ENCODE measurements at places on chromosomes 13 and 19.

DNA sequence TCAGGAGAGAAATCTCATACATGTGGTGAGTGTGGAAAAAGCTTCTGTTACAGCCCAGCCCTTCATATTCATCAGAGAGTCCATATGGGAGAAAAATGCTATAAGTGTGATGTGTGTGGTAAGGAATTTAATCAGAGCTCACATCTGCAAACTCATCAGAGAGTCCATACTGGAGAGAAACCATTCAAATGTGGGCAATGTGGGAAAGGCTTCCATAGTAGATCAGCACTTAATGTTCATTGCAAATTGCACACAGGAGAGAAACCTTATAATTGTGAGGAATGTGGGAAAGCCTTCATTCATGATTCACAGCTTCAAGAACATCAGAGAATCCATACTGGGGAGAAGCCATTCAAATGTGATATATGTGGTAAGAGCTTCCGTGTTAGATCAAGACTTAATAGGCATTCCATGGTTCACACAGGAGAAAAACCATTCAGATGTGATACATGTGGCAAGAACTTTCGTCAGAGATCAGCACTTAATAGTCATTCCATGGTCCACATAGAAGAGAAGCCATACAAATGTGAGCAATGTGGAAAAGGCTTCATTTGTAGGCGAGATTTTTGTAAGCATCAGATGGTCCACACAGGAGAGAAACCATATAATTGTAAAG lies 15.2 kb downstream of the ZNF221 start:
- peaks cover 37% of the 10 kb centered on the region for H3K36me3 ChIP-seq
- H3K27me3 ChIP-seq: no peaks in the 10 kb centered on the region
- H3K4me1 ChIP-seq: no peaks in the 10 kb centered on the region
- H3K27ac ChIP-seq: no peak overlapping the region

GRCh38 chr19:40241809-40242384 lies 15.4 kb upstream of the CCNP start:
- no peaks in the 10 kb centered on the region for H3K27me3 ChIP-seq
- H3K4me1 ChIP-seq: no peaks in the 10 kb centered on the region
- peak; percentile 80 for DNase-seq

DNA sequence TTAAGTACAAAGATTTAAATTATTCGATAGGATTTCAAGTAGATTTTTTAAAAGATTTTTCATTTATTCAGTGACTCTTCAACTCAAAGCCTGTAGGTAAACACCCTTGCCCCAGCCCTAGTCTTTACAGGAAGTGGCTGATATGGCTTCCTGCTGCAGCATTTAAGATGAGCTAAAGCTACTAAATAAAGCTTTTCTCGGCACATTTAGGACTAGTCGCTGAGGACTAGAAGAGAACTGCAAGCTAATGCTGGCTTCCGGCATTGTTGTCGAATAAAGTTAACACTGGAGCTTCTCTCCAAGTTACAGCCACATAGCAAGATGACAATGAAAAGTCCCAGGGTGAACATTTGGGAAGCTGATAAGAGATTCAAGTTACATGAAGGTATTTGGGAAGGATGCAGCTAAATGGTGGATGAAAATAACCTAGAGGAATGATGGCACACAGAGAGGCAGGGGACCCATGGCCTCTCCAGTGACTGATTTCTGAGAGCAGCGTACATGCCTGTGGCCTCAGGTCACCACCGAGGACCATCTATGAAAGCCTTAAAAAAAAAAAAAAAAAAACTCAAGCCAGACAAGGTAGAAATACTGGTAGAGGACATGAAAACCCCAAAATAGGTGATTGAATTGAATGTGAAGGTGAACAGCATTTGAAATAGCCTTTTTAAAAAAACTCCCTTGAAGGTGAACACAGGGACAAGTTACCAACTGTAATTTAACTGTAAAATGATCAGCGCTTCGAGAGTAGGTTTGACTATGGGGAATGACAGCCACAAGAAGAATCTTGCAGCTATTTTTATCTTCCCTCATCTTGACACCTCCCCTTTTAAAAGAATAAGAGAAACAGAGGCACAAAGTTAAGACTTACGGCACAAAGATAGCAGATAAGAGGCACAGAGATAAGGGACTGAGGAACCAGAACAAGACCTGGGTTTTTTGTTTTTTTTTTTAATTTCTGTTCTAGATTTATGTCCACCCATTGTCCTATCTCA lies 155.4 kb downstream of the DCT start:
- no peak for DNase-seq
- H3K4me3 ChIP-seq: no peak overlapping the region
- no peaks in the 10 kb centered on the region for H3K27me3 ChIP-seq
- no peak overlapping the region for H3K27ac ChIP-seq
- no peaks in the 10 kb centered on the region for H3K36me3 ChIP-seq
- H3K4me1 ChIP-seq: peaks cover 27% of the 10 kb centered on the region

- no peaks in the 10 kb centered on the region for H3K4me1 ChIP-seq
- no peaks in the 10 kb centered on the region for H3K27me3 ChIP-seq
- H3K36me3 ChIP-seq: no peaks in the 10 kb centered on the region
- DNase-seq: no peak
Observed at GRCh38 chr13:69226427-69226826, 881.2 kb upstream of the ATXN8OS start.

DNA sequence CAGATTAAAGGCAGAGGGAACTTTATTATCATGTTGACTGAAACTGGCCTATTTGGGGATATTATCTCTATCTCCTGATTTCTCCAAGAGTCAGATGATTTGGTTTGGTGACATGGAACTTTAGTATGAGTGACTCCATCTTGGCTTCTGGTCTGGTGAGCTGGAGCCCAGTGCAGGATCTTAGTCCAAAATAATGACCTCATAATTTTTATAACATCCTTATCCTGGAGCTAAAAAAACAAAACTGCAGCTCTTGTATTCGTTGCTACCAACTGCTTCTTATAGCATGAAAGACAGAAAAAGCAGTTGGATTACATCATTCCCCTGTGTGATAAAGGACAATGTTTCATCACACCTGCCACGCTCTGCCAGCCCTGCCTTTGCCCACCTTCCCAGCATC lies 39.3 kb upstream of the RNF17 start:
- H3K4me3 ChIP-seq: no peak overlapping the region
- H3K36me3 ChIP-seq: no peaks in the 10 kb centered on the region
- H3K4me1 ChIP-seq: no peaks in the 10 kb centered on the region
- H3K27me3 ChIP-seq: no peaks in the 10 kb centered on the region

- peaks cover 48% of the 10 kb centered on the region for H3K4me1 ChIP-seq
- H3K27ac ChIP-seq: peak overlapping the region; percentile 91
- H3K36me3 ChIP-seq: peaks cover 12% of the 10 kb centered on the region
- peak; percentile 61 for DNase-seq
- no peak overlapping the region for H3K4me3 ChIP-seq
Observed at GRCh38 chr19:19460761-19461265, 54.5 kb downstream of the TSSK6 start.

DNA sequence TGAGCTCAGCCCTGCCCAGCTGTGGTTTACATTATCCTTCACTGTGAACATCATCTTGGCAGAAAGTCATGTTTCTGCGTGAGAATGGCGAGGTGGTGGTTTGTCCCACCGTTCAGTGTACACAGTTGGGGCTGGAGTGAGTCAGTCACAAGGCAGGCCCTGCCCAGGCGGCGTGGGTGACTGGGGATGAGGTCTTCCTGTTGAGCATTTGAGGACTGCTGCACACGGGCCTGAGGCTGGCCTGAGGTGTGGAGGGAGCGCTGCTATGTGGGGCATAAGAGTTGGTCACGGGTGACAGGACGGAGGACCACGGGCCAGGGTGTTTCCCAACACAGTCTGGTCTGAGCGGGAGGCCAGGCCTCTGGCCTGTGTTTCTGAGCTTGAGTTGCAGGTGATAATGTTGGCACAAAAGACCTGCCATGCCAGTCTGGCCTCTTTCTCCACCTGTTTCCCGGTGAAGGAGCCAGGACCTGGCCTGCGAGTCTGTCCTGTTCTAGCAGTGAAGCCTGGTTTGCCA lies 13.4 kb upstream of the C19orf33 start:
- peak; percentile 98 for DNase-seq
- H3K36me3 ChIP-seq: no peaks in the 10 kb centered on the region
- no peaks in the 10 kb centered on the region for H3K27me3 ChIP-seq
- no peak overlapping the region for H3K4me3 ChIP-seq
- peak overlapping the region; percentile 78 for H3K27ac ChIP-seq

DNA sequence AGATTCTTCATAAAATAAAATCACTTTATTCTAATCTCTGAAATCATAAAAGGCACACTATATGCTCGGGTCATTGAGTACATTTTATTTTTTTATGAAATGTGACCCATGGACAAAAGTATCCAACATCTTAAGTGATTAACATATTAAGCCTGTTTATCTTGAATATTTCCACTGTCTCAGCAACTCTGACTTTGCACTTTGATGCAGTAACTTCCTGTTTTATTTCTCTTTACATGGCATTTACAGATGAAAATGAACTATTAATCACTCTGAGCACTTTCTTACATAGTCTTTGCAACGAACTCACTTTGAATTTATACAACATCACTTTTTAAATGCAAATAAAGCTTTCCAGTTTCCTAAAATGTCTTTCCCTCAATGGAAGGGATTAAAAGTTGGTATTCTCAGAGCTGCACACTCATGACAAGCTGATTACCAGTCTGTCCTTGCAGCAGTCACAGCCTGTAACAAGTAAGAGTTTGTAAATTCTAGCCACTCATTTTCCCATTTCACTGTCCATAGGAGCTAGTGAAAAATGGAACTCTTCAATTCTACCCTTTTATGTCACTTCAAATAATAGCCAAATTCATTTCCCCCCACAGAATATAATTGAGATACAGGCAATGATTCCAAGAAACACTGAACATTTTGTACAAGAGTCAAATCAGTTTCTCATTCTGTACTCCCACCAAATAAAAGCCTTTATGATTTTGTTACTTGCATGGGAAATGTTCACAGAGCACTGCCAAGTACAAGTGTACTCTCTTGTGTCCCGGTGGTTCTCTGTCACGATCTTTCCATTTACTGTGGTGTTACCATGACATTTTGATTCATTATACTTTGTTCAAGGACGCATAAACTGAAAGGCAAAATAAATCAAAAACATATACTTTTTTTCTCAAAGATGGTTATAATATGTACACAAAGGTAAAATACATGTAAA lies 1968.9 kb downstream of the PCDH9 start:
- no peaks in the 10 kb centered on the region for H3K4me1 ChIP-seq
- H3K4me3 ChIP-seq: no peak overlapping the region
- DNase-seq: no peak
- H3K27ac ChIP-seq: no peak overlapping the region
- H3K27me3 ChIP-seq: no peaks in the 10 kb centered on the region

DNA sequence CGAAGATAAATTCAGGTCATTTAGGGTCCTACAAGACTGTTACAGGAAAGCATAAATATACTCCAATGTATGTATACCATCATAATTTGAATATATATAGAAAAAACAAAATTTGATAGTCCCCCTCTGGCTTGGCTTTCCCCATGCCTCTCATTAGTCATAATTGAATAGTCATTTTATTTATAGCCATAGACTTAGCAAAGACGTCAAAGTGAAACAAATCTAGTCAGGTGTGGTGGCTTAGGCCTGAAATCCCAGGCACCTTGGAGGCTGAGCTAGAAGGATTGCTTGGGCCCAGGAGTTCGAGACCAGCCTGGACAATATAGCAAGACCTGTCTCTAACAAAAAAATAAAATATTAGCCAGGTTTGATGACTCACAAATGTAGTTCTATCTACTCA lies 141.1 kb downstream of the TNFRSF19 start:
- H3K4me3 ChIP-seq: no peak overlapping the region
- H3K27me3 ChIP-seq: no peaks in the 10 kb centered on the region
- no peak overlapping the region for H3K27ac ChIP-seq
- DNase-seq: no peak
- H3K36me3 ChIP-seq: no peaks in the 10 kb centered on the region
- peaks cover 1% of the 10 kb centered on the region for H3K4me1 ChIP-seq

DNA sequence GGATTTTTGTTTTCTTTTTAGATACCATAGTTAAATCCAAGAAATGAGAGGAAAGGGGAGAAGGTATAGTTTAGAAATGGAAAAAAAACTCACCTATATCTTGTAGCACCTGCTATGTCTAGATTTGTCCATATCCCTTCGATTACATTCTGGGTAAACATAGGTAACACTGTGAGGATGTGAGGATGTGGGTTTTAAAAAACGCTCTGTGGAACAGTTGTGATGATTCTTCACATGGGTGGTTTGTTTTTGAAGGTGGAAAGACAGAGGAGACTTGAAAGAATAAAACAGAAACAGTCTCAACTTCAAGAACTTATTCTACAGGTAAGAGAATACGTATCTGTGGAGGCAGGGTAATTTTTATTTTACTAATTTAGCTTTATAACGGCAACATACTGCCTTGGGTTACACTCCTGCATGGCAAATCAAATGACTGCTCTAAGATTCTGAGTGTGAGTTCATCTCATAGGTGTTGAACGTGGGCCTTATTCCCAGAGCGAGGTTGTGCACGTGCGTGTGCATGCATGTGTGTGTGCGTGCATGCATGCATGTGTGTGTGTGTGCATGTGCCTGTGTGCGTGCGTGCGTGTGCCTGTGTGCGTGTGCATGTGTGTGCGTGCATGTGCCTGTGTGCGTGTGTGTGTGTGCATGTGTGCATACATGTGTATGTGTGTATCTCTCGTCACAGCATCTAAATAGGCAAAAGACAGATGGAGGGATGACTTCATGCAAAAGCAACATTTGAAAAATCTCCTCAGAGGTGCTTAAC lies 23.5 kb downstream of the ATP4B start:
- no peak overlapping the region for H3K4me3 ChIP-seq
- peaks cover 84% of the 10 kb centered on the region for H3K36me3 ChIP-seq
- no peaks in the 10 kb centered on the region for H3K27me3 ChIP-seq
- H3K4me1 ChIP-seq: no peaks in the 10 kb centered on the region
- peak; percentile 58 for DNase-seq

DNA sequence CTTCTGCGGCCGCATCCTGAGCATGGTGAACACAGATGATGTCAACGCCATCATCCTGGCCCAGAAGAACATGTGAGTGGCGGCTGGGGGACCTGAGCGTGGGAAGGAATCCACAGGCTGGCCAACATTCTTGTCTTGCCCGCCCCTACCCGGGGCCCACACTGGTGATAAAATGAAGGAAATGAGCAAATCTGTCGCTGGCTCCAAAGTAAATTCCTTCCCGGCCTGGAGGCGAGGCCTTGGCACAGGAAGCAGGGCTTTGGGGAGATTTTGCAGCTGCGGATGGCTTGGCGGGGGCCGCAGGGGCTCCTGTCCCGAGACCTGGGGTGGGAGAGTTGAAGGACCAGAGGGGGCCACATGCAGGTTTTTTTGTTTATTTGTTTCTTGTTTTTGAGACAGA lies 4.4 kb downstream of the KXD1 start:
- DNase-seq: peak; percentile 96
- H3K27me3 ChIP-seq: no peaks in the 10 kb centered on the region
- H3K4me1 ChIP-seq: peaks cover 24% of the 10 kb centered on the region
- no peak overlapping the region for H3K4me3 ChIP-seq
- peak overlapping the region; percentile 91 for H3K27ac ChIP-seq

- H3K27me3 ChIP-seq: no peaks in the 10 kb centered on the region
- no peaks in the 10 kb centered on the region for H3K36me3 ChIP-seq
- H3K4me1 ChIP-seq: no peaks in the 10 kb centered on the region
- no peak overlapping the region for H3K27ac ChIP-seq
- no peak overlapping the region for H3K4me3 ChIP-seq
Observed at GRCh38 chr13:61727767-61728166, 312.1 kb upstream of the PCDH20 start.

GRCh38 chr19:35641515-35642151 lies at the start of gene ETV2:
TSS of gene ETV2 (plus strand) at chr19:35641745. CDS start at chr19:35642461, 716 bp downstream.
- H3K4me3 ChIP-seq: peak within 1 kb of the TSS; percentile 42
- peak; percentile 77 for DNase-seq
- no peaks in the 10 kb centered on the region for H3K27me3 ChIP-seq
